ENCODE measurements at places on chromosomes 11 and 22. TPM values are rescaled to one million over a fixed set of nuclear protein-coding genes. Genes with fewer than 3 reads are reported as not detected.

FERMT3 gene
- total RNA-seq, result 0.59 TPM

SLC1A2 gene
- 0.72 TPM for total RNA-seq

HINFP gene
- total RNA-seq, result 20.6 TPM

WBP2NL gene
- total RNA-seq, result 0.72 TPM

EHF gene
- not detected for total RNA-seq

MIOX gene
- under 0.01 TPM for total RNA-seq
